Activated CD4-positive, alpha-beta T cell treated with anti-CD3 and anti-CD28 coated beads, Interleukin-2, amount 50 U/mL, for 1 hour (primary cell): ENCODE measurements at places on chromosomes 5 and 9.

GRCh38 chr9:114178756-114179450, 23.6 kb downstream of the COL27A1 start:
- no peak for DNase-seq

DNA sequence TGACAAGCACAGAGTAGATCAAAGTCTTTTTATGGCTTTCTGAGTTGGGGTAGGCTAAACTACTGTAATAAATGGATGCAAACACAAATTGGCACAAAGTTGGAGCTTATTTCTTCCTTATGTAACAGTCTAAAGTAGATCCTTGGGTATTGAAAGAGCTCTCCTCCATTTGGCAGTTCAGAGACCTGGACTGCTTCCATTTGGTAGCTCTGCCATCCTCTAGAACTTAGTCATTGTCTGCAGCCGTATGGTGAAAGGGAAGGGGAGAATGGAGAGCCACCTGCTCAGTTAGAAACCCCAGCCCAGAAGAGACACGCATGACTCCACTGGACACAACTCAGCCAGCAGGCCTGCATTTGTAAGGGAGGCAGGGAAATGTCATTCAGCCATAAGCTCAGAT, 345.0 kb downstream of the DMAC1 start:
- DNase-seq = no peak

- DNase-seq = no peak
These were observed 44.5 kb upstream of the STK32A start for GRCh38 chr5:147190331-147190730.

- DNase-seq = no peak
These were observed 14.3 kb downstream of the SNX30 start for GRCh38 chr9:112764837-112765236.

DNA sequence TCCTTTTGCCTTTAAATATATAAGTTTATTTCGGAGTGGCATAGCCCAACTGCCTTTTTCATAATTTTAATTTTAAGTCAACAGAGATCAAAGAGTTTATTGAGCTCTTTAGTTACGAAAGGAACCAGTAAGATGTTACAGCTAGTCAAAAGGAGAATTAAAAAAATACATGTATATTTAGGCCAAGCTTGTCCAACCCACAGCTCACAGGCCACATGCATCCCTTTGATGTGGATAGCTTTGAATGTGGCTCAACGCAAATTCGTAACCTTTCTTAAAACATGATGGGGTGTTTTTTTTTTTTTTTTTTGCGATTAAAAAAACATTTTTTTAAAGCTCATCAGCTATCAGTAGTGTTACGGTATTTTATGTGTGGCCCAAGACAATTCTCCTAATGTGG, 50.2 kb upstream of the IL31RA start:
- DNase-seq = no peak

GRCh38 chr5:8184455-8185063, 315.6 kb downstream of the MTRR start:
- DNase-seq = peak; percentile 7

DNA sequence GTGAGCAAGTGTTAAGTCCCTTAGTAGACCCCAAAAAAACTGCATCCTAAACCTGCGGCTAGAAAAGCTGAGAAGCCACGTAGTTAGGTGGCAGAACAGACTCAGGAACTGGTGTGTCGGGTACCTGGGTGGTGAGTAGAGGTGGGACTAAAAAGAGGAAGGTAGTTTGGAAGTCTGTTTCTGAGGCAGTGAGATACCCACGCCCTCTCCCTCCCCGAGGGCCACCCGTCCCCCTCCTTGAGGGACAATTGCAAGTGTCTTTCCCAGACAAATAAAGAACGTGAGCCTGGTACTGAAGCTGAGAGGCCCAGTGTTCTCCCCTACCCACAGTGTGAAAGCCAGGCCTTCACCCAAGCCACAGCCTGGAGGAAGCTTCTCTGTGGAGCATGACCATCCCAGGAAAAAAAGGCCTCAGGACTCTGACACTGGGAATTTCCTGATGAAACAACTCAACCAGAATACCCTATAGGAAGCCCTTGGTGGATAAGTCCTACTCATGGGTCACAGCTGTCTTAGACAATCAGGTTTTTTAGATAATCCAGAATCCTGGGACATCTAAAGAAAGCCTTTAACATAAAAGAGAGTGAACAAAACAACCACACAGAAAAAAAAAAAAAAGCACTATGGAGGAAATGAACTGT, 7.0 kb upstream of the CD74 start:
- DNase-seq = no peak

DNA sequence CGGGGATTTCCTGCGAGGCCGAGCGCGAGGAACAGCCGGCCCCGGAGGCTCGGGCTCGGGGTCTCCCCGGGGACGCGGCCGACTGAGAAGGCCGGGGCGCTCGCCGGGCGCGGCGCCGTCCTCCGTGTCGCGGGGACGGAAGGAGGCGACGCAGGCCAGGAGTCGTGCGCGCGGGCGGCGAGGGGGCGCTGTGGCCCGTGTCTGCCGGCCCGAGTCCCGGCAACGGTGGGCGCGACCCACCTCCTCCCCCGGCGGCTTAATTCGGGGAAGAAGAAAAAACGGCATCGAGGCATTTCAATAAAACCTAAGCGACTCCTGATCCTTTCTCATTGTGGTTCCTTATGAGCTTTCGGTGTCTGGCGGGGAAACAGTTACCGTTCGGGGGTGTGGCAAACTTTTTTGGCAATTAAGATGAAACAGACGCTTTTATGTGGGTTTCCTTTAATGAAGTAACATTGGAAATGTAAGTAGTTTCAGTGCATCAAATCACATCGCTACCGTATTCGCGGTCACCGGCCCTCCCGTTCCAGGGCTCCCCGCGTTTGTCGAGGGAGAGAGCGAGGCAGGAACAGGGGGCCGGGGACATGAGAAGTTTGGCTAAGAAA, 3.7 kb upstream of the IRX2 start:
- DNase-seq = no peak

DNA sequence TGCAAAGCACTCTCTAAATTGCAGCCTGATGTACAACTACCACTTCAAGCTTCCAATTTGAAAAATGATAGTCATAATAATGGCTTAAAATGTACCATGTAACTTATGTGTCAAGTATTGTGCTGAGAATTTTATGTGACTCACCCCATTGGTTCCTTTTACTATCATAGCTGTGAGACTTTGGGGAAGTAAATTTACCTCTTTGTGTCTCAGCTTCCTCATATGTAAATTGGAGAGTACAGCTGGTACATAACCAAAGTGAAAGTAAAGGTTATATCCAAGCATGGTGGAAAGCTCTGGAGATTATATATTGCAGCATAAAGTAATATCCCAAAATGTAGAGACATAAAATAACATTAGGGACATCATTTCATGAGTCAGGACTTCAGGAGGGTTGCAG, 2200.4 kb upstream of the C9orf72 start:
- DNase-seq = no peak

DNA sequence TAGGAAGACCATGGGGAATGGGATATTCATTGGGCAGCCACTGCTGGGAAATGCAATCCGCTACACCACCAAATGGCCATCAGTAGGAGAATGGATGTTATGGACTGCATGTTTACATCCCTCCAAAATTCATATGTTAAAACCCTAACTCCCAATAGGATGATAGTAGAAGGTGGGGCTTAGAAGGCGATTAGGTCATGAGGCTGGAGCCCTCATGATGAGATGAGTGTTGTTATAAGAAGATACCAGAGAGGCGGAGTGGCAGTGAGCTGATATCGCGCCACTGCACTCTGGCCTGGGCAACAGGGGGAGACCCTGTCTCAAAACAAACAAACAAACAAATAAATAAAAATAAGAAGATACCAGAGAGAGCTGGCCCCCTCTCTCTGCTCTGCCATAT, 16.1 kb upstream of the GTF3C5 start:
- no peak for DNase-seq

DNA sequence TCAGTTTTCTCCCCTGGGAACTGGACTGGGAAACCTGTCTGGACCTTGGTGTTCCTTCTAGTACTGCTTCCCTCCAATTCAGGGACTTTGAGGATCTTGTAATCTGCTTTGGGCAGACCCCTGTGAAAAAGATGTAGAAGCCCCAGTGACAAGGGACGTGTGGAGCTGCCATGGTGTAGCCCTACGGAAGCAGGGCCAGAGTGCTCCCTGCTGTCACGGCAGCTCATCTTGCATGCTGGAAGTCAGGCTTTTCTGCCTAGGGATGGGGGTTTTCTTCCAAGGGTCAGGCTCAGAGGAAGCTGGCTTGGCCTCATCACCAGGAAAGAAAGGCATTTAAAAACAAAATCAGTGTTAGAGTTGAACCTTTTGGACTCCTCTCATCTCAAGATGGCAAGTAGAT, 86.4 kb downstream of the AMBP start:
- DNase-seq = no peak

- no peak for DNase-seq
These were observed 217.5 kb downstream of the GABBR2 start for GRCh38 chr9:98491231-98491651.

GRCh38 chr5:95623706-95624105, 3.8 kb downstream of the GPR150 start:
- no peak for DNase-seq

- peak; percentile 8 for DNase-seq
These were observed 206.6 kb upstream of the RFX3 start for GRCh38 chr9:3732077-3733038.

- no peak for DNase-seq
These were observed 10.2 kb upstream of the SLC25A51 start for GRCh38 chr9:37914154-37914551.

DNA sequence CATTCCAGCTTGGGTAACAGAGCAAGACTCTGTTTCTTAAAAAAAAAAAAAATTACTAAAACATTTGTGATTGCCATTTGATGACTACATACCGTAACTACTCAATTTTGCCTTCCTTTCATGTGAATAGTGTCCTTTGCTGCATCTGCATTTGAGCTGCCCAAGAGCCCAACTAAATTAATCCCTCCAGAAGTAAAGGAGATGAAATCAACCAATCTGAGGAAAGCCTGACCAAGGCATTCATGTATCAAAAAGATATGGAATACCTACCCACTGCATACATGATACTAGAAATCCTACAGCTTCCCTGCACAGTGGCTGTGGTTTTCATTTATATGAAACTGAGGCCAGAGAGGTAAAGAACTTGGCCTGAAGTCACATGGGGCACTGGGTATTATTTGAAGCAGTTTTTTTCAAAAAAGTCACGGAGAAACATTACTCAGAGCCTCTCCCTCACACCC, 177.5 kb downstream of the AOPEP start:
- DNase-seq = no peak

DNA sequence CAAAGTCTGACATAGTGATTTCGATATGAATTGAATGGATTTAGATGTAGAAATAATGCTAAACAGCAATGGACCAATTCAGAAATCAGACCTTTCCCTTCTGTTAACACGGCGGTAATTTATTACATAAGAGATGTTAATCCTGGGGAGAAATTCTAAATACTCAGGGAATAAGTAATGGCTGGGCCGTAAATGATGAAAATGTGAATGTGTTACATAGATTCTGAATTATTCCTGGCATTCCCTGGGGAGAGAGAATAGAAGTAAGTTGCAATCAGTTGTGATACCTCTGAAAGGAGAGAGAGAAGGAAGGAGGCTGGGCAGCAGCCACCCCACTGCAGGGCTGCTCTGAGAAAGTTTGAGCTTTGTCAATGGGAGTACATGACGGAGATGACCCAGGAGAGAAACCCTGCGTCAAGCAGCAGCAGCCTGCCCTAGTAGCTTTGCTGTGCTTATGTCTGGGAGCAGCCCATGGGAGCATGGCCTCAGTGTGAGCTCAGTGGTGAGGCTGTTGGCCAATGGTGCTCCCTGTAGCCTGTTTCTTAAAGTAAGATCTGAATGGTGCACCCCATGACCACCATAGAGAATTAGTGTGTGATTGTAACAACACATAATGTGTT, 420.1 kb downstream of the MTRR start:
- no peak for DNase-seq

DNA sequence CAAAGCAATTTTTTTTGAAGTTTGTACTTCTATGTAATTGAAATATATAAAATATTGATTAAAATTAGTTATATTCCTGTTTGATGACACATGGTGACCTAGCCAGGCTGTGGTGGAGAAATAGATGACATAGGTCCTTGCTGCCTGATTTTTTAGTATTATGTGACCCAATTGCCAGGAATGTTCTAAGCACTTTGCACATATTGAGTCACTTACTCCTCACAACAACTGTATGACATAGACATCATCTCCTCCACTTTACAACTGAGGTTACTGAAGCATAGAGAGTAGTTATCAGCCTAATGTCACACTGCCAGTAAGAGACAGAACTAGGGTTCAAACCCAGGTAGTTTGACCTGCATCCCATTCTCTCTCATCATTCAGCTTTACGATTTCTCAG, 26.2 kb upstream of the SNX18 start:
- DNase-seq = no peak

DNA sequence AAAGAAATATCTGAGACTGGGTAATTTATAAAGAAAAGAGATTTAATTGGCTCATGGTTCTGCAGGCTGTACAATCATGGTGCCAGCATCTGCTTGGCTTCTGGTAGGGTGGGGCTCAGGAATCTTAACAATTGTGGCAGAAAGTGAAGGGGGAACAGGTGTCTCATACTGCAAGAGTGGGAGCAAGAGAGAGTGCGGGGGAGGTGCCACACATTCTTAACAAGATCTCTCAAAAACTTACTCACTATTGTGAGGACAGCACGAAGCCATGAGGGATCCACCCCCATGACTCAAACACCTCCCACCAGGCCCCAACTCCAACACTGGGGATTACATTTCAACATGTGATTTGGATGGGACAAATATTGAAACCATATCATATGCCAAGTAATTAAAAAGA, 70.1 kb upstream of the PANK3 start:
- no peak for DNase-seq

DNA sequence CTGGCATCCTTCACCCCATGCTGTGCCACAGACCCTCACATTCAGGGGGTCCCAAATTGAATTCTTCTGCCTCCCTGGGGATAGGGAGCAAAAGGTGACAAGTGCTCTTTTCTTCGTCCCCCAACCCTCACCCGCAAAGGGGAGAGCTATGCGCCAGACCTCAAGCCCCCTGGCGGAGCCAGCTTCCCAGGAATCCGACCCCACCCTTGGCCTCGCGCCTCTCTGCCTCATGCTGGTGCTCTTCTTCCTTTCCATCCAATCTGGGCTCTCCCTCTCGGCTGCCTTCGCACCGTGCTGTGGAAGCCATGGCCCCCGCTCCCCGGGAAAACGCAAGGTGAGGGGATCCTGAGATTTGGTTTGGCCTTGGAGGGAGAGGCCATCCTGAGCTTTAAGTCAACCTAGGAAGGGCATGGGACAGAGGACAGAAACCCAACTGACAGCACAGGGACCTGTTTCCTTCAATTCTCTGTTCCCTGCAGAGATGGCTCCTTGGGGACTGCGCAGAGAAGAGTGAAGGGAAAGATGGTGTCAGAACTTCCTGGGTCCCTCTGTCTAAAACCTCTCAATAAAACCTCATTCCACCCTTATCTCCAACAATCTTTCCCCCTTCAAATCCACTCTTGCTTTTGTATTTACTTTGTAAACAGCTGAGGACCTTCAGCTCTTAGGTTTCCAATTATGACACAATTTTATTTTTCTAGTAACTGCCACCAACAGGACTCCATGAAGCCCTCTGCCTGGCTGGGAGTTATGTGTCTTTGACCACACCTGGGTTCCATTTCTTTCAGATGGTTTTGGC, 36.3 kb upstream of the CRB2 start:
- no peak for DNase-seq

- DNase-seq = no peak
These were observed 298.4 kb downstream of the CWC27 start for GRCh38 chr5:65067147-65067506.
